ENCODE measurements at places on chromosomes 3 and 15.
A peak's percentile ranks its signal among the peaks of the same experiment; 100 is the strongest.

GRCh38 chr3:174662653-174663052 is 196.5 kb upstream of the NAALADL2 start:
- no peak for DNase-seq

DNA sequence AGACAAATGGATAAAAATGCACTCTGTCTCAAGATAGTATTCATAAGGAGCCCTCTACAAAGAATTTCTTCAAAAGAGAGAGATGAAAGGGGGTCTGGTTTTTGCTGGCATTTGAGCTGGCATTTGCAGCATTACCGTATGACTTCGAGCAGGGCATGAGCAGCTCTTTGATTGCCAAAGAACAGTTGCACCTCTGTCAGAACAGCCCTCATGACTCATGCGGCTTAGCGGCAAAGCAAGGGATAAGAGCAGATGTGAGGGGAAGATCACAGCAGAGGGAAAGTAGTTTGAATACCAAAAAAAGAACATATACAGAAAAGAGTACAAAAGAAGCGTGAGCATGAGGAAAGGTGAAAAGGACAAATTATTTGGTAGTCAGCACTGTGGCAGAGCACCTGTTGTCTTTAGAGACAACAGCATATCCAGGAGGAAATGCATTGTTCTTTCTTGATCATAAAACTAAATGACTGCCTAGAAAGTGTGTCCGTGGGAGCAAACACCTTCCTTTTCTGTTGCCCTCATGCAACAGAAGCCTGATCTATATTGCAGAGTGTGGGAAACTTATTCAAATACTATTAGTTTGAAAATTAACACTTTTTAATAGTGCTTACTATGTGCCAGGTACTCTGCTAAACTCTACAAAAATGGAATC is 80.5 kb upstream of the SLC24A5 start:
- no peak for DNase-seq

- no peak for DNase-seq
Measured at GRCh38 chr3:140128631-140129030, 193.6 kb downstream of the CLSTN2 start.

DNA sequence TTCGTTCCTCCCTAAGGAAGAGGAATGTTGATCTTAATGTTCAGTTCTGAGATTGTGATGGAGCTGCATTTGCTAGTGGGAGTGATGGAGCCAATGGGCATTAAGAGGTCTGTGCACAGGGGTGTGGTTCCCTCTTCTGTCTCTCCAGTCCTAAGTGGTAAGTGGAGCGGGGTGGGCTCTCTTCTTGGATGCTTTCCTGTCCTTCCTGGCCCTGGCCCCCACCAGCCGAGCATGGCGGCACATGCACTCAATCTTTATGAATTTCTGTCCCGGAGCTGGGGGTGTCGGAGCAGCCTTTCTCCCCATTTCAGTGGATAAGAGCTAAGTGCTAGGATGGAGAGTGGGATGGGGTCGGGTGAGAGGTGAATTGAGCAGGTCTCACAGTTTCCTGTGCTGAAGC is 37.6 kb upstream of the ADCY5 start:
- no peak for DNase-seq

DNA sequence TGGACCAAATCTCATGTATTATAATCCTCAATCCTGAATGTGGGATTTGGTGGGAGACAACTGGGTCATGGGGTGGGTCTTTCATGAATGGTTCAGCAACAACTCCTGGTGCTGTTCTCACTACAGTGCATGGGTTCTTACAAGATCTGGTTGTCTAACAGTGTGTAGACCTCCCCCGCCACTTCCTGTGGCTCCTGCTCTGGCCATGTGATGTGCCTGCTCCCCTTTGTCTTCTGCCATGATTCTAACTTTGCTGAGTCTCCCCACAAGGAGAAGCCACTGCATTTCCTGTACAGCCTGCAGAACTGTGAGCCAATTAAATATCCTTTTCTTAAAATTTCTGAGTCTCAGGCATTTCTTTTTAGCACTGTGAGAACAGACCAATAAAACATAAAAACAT is 557.5 kb downstream of the GOLGA6L6 start:
- no peak for DNase-seq

DNA sequence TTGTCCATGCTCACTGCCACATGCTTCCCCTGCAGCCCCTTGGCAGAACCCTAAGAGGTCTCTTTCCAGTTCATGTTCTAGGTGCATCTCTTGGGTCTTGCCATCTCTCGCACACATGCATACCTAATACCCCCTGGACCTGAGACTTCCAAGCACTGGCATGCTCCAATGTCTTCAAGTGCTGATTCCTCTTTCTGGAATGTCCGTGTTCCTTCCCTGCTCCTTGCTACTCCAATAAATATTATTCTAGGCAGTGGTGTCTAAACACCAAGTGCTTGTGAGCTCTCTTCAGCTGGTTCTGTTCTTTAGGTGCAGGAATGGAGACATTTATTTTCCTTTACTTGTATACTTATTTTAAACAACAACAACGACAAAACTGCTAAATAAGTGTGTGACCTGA is 370.1 kb downstream of the LPP start:
- no peak for DNase-seq

GRCh38 chr3:126911162-126912026 is 71.5 kb upstream of the PLXNA1 start:
- DNase-seq: peak; percentile 63

All from activated naive CD4-positive, alpha-beta T cell treated with Interleukin-2 at 50 U/mL for 16 hours (primary cell).